ENCODE measurements at places on chromosomes 11 and 22. TPM values are rescaled to one million over a fixed set of nuclear protein-coding genes. Genes with fewer than 3 reads are reported as not detected.

TSPAN4 gene
- 115 TPM for polyA plus RNA-seq

FXYD2 gene
- polyA plus RNA-seq = 379 TPM

SLC6A5 gene
- not detected for polyA plus RNA-seq

MMP13 gene
- polyA plus RNA-seq = not detected

All from adipose tissue (tissue), 3 donors.